KBM-7 (cell line): ENCODE measurements at places on chromosomes 11 and 22.

GRCh38 chr11:126084608-126084912 is 21.9 kb upstream of the CDON start:
- no peak for DNase-seq

- peak; percentile 30 for DNase-seq
These were observed 529.5 kb downstream of the SOX6 start for GRCh38 chr11:15826826-15827225.

- no peak for DNase-seq
These were observed 164.8 kb upstream of the GRK3 start for GRCh38 chr22:25399649-25400151.

- DNase-seq = no peak
These were observed 939 bp upstream of the SH3BP1 start for GRCh38 chr22:37638391-37639069.

DNA sequence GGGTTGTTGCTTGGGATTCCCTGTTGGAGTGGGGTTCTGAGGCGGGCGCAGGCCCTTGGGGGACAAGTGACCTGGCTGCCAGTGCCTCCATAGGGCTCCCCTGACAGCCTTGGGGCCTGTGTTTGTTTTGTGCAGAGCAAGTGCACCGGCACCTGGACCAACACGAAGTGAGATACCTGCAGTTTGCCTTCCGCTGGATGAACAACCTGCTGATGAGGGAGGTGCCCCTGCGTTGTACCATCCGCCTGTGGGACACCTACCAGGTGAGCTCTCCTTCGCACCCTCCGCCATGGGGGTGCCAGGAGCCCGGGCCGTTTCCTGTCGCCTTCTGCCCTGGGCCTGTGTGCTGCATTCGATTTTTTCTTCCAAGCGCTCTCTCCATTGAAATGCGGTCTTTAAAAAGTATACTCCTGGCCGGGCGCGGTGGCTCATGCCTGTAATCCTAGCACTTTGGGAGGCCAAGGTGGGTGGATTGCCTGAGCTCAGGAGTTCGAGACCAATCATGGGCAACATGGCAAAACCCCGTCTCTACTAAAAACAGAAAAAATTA is 274.6 kb downstream of the TBC1D22A start:
- no peak for DNase-seq

DNA sequence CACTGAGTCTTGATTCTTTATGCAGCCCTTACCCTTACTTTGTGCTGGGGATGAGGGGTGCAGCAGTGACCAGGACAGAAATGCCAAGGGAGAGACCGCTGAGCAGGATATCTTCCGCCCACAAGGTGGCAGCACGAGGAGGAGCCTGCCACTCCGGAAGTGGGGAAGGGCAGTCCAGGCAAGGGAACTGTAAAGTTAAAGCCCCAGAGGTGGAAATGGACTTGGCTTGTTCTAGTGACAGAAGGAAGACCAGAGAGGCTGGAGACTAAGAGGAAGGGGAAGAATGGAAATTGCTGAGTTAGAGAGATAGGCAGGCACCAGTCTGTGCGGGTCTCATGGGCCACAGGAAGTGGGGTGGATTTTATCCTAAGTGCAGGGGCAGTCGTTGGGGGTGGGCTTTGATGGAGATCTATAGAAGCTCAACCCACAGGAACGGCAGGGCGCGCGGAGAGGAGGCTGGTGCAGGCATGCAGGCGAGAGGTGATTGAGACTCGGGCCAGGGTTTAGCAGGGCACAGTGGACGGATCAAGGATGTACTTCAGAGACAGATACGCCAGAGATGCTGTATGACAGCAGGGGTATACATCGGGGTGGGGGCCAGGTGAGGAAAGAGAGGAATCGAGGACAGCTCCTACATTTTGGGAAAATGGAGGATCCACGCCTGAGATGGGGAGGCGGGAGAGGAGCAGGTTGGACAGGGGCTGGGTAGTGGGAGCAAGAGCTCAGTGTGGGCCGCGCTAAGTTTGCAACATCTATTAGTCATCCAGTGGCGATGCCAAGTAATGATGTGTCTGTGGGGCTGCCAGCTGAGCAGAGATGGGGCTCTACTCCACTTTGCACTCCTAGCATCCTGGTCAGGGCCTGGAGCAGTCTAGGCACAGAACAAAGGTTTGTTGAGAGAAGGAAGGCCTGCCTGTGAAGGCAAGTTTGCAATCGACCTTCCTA is 3.3 kb upstream of the GRK2 start:
- peak; percentile 90 for DNase-seq

- DNase-seq = no peak
These were observed 184.6 kb upstream of the CARD18 start for GRCh38 chr11:105324156-105324555.

GRCh38 chr11:33475993-33476392 is 218.8 kb downstream of the HIPK3 start:
- peak; percentile 4 for DNase-seq

DNA sequence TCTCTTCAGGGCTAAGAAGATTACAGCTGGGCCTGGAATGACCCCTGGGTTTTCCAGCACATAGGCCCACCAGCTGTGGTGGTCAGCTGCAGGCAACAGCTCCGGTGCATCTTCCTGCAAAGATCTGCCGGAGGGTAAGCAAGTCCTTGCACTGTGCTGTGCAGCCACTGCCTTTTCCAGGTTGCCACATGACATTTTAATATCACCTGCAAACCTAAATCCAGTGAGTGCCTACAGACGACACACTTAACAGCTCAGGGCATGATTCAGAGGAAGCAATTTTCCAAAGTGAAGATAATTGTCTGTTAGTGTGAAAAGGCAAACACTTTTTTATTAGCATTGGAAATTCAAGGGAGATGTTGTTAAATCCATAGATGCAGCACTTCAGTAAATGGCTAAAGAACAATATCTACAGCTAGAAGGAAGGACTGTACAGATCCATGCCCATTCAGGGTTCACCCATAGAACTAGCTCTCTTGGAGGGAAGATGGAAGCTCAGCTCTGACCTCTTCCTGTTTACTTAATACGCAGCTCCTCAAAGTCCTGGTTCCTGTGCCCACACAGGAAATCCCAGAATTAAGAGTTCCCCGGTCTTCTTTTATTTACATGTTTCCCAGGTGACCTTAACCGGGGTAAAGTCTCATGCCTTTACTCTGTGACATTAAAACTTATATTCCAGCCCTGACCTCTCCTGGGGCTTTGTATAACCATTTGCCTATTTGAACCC is 13.3 kb upstream of the NRIP3 start:
- DNase-seq = peak; percentile 37

DNA sequence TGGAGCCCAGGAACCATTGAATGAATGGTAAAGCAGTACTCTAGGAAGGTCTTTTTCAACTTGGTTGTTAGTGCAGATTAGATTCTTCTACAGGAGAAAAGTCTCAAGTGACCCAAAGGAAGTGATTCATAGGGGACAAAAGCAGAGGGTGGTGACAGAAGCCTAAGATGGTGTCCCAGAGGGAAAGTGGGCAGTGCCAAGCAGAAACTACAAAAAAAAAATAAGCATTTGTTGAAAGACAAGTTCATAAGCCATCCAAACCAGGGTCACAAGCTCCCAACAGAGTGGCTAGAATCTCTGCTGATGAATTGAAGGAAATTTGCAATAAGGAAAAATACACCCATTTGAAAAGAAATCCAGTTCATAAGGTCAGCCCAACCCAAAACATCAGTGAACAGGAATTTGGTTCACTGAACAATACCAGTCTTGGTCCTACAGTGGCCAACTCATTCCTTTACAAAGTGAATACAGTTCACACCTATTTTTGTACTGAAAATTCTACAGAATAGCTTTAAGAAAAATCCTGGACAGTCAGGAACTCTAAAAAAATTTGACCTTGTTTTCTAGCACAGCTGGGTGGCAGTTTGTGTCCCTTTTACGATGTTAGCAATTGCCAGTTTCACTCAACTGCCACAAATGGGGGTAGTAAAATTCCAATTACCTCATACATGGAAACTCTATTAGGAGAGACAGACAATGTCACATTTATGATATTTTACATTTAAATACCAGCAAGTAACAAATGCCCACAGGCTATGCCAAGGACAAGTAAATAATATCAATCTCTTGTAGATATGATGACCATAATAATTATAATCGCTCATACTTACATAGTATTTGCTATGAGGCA is 21.6 kb upstream of the NUP160 start:
- no peak for DNase-seq

GRCh38 chr11:68311160-68312116 is 953 bp upstream of the LRP5 start:
- DNase-seq = peak; percentile 56

- no peak for DNase-seq
These were observed 43.6 kb downstream of the SYN3 start for GRCh38 chr22:33014621-33015020.

DNA sequence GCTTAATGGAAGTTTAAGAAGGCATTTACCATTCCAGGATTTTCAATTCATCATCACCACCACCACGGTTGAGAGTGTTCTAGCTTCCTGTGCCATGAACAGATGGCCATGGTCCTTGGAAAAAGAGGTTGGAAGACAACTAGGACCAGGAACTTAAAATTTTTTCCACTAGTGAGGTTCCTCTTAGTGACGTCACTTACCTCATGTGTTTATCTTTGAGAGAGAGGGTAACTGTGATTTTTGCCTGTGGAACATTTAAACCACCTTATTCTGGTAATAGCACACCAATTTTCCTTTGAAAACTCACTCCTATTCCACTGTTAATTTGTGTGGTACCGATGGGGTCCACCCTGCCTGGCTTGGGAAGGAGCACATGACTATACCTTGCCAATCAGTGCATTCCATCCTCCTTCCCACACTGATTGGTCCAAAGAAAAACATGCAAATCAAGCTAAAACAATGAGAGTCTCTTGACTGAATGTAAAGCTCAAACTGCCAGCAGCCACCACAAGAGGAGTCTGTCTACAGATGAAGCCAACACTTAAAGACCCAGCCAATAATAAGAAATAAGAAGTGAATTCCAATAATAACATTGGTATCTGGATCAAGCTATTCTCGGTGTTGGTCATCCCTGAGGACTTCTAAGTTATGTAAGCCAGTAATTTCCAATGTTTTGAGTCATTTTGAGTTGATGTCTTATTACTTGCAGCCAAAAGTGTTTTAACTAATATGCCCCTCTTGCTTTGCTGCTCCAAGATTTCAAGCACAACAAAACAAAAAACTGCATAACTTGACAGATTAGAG is 111.8 kb downstream of the MPPED2 start:
- DNase-seq = no peak

GRCh38 chr11:61306221-61306620 is 11.1 kb upstream of the VWCE start:
- no peak for DNase-seq

DNA sequence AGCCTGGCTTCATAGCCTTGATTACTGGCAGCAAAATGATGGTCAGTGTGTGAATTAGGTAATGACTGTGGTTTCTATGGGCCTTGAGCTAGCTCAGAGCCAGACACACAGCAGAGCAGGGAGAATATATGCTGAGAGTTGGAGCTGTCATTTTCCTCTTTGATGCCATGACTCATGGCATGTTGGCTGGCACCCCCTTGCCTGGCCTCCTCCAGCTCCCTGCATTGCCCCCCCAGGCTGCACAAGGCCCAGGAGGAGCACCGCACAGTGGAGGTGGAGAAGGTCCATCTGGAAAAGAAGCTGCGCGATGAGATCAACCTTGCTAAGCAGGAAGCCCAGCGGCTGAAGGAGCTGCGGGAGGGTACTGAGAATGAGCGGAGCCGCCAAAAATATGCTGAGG is 20.3 kb upstream of the RRM1 start:
- DNase-seq = no peak

DNA sequence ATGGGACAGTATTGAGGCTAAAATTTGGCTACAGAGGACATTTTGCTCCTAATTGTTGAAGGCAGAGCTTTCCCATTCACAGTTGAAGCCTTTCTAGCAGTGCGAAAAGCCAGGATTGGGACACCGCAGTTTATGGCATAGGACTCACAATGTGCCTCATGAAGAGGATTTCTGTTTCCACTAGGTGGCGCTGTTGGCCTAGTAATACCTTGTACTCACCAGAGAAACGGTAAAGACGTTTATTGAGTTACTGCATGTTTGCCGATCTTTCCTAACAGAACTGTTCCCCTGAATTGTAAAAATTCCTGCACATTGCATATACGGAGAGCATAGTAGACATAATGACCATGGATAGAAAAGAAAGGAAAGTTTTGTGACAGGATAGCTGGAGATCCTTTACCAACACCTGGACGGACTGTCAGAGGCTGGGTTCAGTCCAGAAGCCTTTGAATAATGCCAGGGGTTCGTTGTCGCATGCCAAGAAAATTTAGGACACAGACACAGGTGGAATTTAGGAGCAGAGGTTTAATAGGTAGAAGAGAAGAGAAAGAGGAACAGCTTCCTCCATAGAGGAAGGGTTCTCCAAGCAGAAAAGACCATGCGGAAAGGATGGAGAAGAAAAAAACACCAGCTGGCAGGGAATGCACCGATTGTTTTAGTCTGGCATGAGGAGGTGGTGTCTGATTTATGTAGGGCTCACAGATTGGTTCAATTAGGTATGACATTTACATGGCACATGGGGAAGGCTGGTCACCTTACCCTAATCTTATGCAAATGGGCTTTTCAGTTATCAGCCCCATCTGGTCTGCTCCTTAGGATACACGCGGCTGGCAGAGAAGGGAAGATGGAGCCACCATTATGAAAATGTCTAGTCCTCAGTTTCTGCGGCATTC is 10.8 kb upstream of the OR51D1 start:
- peak; percentile 48 for DNase-seq

DNA sequence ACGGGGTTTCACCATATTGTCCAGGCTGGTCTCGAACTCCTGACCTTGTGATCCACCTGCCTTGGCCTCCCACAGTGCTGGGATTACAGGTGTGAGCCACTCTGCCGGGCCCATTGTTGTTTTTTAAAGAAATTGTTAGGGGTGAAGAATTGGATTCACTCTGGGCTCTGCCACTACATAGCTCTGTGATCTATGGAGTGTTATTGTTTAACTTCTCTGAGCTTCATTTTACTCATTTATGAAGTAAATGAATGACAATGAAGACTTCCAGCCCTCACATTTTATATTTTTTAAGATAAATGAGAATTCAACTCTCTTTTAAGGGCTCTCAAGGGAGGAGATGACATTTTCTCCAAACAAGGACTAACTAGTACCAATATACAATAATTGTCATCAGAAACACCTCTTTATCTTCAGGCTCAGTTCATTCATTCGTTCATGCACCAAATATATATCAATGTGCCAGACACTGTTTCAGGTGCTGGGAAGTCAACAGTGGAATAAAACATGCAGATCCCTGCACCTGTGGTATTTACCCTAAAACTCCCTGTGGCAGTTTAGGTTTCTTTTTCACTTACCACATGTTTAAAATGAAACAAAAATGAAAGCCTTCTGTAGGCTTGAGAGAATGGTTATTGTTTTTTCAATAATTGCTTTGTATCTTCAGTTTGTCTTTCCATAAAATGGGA is 23.5 kb upstream of the GRAMD1B start:
- no peak for DNase-seq
